ENCODE measurements at places on chromosomes 2 and 18. TPM values are rescaled to one million over a fixed set of nuclear protein-coding genes. Genes with fewer than 3 reads are reported as not detected.

The CIAO1 gene
- 71.8 TPM for total RNA-seq

The DYSF gene
- 1.2 TPM for total RNA-seq

The FAP gene
- total RNA-seq, result 150 TPM

The NT5C1B gene
- not detected for total RNA-seq

The TCF4 gene
- 105 TPM for total RNA-seq

The DSG3 gene
- total RNA-seq, result 0.16 TPM

The BCL2 gene
- 4.2 TPM for total RNA-seq

The MYCN gene
- total RNA-seq, result not detected

The FOSL2 gene
- 44.4 TPM for total RNA-seq

The GPN1 gene
- 49.0 TPM for total RNA-seq

The ELOA2 gene
- not detected for total RNA-seq

The MZT2A gene
- 66.8 TPM for total RNA-seq

The SUMO1 gene
- 68.5 TPM for total RNA-seq

The DNAJC5G gene
- total RNA-seq, result not detected

The BUB1 gene
- 5.9 TPM for total RNA-seq

The RAMP1 gene
- total RNA-seq, result 3.1 TPM

The HNMT gene
- 32.2 TPM for total RNA-seq

The ANKRD53 gene
- 6.5 TPM for total RNA-seq

The WDR7 gene
- total RNA-seq, result 26.7 TPM
